ENCODE measurements at places on chromosomes 11 and 22. TPM values are rescaled to one million over a fixed set of nuclear protein-coding genes. Genes with fewer than 3 reads are reported as not detected.

DNA sequence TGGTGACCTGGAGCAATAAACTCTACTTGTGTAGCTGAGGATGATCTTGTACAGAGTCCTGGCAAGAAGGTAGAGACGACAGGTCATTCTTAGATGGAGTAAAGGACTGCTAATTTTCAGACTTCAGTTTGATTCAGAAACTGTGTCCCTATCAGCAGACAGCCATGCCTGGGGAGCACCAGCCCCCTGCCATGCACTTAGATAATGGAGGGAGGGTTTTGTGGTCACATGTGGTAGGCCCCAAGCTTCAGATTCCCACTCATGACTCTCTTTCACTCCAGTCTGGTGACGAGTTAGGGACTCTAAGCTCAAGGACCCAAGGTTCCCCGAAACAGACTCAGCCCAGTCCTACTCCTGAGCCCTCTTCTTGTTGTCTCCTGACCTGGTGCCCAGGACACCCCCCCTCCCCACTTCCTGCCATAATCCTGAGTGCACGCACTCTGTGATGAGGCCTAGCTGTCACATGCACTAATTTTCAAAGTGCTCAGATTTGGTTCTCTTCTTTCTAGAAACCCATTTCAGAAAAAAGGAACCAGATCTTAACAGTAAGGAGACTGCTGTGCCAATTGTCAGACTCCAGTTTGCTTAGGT lies 10.2 kb upstream of the AMPD3 start:
- DNase-seq = no peak

DNA sequence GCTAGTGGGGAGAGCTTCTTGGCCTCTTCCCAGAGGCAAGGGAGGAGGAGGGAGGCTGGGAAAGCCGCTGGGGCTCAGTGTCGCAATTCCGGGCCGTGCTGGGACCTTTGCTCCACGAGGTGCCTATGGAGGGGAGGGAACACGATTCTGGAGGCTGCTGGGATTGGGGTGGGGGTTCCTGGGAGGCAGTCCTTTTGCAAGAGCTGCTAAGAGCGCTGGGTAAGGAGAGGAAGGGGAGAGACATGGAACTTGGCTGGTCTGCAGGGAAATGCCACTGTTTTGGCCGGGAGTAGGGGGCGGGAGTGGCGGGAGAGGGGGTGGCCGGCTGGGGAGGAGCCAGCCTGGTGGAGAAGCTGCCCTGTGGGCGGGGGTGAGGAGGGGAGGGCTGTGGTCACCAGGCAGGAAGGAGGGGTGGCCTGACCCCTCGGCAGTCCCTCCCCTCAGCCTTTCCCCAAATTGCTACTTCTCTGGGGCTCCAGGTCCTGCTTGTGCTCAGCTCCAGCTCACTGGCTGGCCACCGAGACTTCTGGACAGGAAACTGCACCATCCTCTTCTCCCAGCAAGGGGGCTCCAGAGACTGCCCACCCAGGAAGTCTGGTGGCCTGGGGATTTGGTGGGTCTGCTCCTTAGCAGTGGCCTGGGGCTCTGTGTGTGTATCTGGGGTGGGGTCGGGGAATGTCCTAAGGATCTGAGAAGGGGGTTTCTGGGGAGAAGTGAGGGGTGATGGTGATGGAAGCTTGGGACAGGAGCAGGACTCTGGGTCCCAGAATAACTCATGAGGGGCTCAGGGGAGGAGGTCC lies at the start of gene NR1H3:
TSS of gene NR1H3 (plus strand) at position 480 of the 800 bp plus-strand sequence. CDS start 1,221 bp downstream, outside the sequence.
- DNase-seq = no peak

DNA sequence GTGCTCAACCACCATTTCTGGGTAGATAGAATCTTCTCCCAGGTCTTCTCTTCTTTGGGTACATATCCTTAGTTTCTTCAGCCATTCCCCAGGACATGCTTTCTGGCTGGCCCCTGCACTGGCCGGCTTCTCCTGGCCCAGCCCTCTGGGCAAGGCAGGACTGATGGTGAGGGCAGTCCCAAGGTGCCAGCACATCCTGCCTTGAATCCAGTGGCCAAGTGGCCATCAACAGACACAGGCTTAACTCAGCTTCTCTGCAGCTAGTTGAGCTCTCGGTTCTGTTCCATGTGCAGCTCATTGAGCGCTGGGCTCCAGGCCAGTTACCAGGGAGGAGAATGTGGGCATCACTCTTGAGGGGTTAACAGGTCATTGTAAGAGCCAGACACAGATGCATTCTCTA lies 17.6 kb downstream of the SMIM38 start:
- no peak for DNase-seq

SCN3B gene
- not detected for total RNA-seq

DNA sequence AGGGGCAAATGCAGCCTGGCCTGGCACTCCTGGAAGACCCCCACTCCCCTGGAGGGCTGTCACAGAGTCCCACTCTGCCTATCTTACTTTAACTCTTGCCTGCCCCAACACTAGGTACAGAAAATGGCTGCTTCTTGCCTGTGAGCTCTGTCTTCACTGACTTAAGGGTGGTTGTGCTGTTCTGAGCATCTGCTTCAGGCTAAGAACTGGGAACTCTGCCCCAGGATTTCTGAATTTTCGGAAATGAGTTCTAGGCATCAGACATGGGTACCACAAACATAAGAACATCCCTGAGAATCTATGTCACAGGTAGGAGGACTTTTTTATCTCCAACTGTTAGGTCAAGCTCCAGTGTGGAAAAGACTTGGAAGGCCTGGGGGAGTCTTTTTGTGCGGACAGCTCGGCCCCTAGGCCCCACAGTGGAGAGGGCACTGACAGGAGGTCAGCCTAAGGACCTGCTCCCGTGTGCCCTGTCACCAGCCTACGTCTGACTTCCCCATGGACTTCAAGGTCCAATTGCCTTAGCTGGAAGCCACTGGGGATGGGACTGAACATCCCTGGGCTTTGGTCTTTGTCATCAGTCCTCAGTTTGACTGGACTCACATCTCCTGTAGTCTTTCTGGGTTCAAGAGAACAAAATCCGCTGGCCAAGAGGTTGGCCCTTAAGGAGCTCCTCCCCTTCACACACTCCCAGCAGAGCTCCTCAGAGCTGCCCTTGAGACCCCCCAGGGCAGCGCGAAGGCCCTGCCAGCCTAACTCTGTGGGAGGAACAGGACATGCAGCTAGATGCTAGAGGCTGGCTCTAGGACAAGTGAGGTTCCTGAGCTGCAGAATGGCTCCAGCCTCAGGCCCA lies 31.9 kb downstream of the PPP2R1B start:
- DNase-seq = no peak

RIMBP3C gene
- total RNA-seq = 0.24 TPM

OR5P2 gene
- total RNA-seq = not detected

DNA sequence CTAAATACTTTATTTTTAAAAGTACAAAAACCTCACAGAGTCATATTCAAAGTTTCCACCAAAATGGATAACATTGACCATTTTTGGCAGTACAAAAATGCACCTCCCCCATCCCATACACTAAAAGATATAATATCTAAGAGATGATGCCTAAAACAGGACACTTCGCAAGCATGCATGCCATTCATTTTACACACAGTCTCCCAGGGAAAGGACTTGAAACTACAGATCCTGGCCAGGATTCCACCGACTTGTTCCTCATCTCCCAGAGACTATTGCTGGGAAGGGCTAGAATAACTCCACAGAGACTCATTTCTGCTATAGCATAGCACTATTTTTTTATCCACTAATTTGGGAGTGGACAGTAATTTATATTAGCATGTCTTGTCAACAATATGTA lies 81.7 kb downstream of the MTNR1B start:
- no peak for DNase-seq

MS4A4A gene
- total RNA-seq = 0.88 TPM

GRCh38 chr22:31932863-31933262 lies 11.5 kb upstream of the YWHAH start:
- no peak for DNase-seq

RIMBP3B gene
- not detected for total RNA-seq

DNA sequence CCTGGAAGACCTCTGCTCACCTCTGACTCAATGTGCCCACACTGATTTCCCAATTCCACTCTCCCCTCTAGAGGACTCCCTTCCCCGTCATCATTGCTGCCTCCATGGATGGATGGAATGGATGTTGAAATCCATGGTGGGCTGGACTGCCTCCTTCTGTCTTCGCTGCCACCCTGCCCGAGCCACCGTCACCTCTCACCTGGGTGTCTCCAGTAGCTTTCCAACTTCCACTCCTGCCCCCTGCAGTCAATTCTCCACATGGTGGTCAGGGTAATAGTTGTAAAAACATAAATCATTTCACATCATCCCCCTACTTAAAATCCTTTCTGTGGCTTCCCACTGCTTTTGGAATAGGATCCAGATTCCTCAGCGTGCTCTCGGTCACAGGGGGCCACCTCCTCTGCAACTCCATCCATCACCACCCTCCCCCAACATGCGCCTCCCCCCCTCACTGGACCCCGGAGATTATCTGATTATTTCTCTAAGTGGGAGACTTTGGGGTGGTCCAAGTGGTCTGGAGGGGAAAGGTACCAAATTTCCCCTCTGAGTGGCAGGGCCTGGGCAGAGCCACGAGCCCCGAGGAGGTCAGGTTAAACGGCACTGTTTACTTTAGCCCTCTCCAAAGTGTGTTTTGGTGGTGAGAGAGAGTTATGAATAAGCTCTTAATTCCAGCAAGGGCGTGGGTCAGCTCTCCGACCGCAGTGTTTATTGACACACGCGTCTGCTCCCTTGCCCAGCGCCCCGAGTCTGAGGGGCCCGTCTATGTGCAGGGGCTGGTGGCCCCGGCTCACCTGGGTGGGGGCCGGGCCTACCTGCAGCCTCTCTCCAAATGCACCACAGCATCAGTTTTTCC lies 313.7 kb downstream of the MN1 start:
- DNase-seq = no peak

DNA sequence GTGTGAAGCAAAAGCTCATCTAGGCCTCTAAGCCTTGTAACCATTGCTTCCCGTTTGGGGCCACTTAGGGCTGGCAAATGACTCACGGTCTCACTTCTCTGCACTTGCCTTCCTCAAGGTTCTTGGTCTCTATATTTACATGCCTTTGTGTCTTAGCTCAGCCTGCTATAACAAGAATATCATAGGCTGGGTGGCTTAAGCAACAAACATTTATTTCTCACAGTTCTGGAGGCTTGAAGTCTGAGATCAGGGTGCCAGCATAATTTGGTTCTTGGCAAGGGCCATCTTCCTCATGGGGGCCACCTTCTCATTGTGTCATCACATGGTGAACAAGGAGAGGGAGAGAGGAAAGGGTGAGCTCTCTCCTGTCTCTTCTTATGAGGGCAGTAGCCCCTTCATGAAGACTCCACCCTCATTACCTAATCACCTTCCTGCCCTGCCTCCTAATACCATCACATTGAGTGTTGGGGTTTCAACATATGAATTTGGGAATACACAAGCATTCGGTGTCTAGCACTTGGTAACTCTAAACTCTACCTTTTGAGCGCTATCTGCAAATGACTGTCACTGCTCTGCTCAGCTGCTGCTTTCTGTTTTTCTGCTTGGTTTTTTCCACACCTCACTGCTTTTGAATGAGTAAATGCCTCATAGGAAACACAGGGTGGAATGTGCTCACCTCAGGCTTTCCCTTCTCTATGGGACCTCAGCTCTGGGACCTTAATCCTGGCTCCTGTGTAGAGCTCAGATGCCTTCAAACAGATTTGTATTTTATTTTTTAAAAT lies 16.2 kb upstream of the ME3 start:
- peak; percentile 24 for DNase-seq

DNA sequence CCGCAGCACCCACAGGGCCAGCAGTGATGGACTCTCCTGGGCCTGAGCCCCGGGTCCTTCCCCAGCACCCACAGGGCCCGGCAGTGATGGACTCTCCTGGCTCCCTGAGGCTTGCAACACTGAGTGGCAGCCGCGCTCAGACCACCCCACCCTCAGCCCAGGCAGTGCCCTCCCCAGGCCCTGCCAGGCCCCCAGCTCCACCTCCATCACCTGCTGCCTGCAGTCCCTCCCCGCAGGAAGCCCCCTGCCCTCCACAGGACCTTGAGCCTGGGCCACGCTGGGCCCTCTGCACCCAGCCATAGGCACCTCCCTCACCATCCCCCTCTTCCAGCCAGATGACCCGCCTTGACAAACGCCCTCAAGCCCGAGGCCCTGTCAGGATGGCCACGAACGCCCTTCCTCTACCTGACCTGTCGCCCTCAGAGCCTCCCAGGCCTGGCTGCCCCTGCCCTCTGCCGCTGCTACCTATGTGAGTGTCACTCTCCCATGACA lies 11.4 kb downstream of the ALG12 start:
- no peak for DNase-seq

SPDYC gene
- not detected for total RNA-seq

GRCh38 chr11:29272019-29272654 lies 744.7 kb downstream of the KCNA4 start:
- no peak for DNase-seq

TMEM135 gene
- total RNA-seq = 15.9 TPM

UBQLNL gene
- 0.33 TPM for total RNA-seq

GRCh38 chr11:130064596-130064995 lies 5.1 kb upstream of the APLP2 start:
- no peak for DNase-seq

DNA sequence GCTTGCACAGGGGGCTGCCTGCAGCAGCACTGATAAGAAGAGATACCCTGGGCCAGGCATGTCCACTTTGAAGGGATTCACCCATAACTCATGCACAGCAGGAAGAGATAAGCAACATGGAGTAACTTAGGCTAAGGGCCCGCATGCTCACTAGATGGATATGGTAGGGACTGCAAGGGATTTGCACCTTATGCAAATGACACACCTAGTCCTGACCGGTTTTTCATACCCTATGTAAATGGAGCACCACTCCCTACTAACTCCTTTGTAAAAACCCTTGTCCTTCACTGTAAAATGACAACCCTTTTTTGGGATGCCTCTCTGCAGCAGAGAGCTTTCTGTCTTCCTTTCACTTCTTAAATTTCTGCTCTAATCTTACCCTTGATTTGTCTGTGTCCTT lies 658.9 kb upstream of the CCDC179 start:
- DNase-seq = no peak

FBLN1 gene
- 0.90 TPM for total RNA-seq

MS4A14 gene
- 1.0 TPM for total RNA-seq

DNA sequence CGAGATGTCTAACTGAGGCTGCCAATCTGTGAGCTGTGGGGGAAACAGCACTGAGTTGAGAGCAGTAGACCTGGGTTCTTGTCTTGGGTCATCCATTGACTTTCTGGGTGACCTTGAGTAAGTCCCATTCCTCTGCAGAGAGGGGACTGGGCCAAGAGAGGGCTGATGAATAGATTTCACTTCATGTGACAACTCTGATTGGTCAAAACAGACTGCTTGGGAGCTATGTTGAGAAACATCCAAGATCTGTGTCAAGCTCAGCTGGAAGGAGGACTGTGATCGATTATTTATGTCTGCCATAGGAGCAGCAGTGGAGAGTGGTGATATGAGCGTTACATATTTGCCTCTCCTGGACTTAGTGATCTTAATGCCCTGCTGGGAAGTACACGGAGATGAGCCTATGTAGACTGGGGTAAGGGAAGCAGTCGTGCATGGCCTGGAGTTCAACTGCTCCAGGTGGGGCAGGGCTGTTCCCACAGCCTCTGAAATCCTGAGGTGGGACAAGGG lies 47.7 kb downstream of the OTOG start:
- no peak for DNase-seq

GRCh38 chr11:134486106-134486505 lies 74.1 kb upstream of the B3GAT1 start:
- DNase-seq = no peak

DNA sequence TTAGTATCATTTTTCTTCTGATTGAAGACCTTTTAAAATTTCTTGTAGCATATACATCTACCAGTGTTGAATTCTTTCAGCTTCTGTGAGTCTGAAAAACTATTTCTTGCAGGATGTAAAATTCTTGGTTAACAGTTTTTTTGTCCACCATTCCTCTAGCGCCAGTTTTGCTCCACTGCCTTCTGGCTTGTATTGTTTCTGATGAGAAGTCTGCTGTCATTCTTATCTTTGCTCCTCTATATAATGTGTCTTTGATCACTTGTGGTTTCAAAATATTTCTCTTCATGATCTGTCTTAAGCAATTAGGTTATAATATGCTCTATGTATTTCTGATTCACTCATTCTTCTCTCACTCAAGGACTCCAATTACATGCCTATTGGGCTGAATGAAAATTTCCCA lies 152.3 kb downstream of the INSC start:
- no peak for DNase-seq

Data from GM12878 (cell line).